AML-193 (cell line): ENCODE measurements at places on chromosomes 1 and 21.

GRCh38 chr1:14728516-14728915 is 130.0 kb downstream of the KAZN start:
- no peak for DNase-seq

- no peak for DNase-seq
These were observed 52.1 kb upstream of the ETV3 start for GRCh38 chr1:157189986-157190982.

- no peak for DNase-seq
These were observed 615.4 kb downstream of the KIF26B start for GRCh38 chr1:245770156-245770555.

DNA sequence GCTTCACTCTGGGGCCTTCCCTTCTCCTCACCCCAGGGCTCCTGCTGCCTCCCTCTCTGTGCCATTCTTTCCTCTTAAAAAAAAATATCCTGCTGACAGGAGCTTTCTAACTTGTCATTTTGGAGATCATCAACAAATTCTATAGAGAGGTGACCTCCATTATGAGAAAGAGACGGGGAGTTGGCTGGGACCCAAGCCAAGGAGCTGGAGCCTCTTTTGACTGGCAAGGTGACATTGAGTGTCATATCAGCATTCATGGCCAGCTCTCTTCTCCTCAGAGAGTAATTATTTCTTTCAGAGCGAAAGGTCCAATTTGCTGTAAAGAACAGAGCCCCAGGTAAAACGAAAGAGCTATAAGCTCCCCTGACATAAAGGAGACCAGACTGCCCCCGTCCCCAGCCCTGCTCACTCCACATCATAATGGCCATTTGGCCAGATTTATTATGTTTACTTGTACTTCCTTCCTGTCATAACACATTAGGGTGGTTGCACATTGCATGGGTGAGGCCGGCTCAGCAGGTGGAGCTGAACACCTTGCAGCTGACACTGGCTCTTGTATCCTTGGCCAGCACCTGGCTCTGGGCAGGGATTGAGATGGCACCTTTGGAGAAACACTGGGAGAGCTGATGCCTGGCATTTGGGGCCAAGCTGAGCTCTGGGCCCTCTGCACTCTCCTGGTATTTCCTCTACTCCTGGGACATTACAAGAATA is 404.0 kb upstream of the VAMP3 start:
- DNase-seq, result no peak

- no peak for DNase-seq
These were observed 5.5 kb downstream of the THBS3 start for GRCh38 chr1:155202198-155202597.

DNA sequence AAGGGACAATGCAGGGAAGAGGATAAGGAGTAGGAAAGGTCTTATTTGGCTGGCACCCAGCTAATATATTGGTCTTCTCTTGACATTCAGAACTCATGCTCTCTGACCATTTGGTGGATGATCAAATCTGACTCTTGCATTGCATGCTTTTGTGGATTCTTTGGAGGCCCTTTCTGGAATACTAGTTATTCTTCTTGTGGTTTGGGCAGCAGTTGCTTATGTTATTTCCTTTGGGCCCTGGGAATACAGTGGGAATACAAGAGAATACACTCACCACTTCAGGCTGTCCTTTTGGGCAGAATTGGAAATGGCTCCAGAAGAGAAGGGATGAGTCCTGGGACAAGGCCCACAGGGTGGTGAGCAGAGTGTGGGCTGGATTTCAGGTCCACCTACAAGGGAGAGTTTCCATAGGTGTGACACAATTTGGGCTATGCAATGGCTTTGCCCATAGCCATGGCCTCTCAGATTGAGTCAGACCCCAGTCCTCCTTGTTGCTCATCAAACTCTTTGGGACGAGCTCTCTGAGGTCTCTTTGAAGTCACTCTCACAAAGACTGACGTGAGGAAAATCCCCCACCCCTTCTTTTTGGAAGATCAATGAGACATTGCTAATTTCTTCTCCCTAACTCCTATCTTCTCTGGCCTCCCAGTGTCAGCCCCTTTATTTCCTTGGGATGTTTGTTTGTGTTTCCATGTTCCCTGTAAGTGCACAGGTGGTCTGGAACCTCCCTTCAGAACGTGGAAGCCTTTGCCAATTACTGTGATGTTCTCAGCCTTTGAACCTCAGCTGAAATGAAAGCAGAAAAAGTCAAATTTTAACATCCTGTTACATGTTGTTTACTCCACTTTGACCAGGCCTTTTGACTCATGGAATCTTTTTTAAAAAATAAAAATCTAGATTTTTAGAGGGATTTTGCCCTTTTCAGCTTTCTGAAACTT is 19.4 kb downstream of the HSD11B1 start:
- no peak for DNase-seq

DNA sequence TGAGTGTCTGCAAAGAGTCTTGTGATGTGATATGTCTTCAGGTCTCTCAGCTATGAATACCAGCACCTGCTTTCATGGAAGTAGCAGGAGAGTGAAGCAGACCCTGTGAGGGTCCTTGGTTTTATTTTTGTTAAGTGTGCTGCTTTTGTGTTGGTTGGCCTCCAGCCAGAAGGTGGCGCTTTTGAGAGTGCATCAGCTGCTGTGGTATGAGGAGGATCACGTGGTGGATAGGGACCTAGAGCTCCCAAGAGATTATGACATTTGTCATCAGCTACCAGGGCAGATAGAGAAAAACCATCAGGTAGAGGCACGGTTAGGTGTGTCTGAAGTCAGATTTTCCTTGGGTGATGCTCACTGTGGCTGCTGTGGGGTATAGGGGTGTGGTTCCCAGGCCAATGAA is 1232.1 kb downstream of the MRPL39 start:
- no peak for DNase-seq

- DNase-seq, result peak; percentile 73
These were observed 6.3 kb upstream of the KYAT3 start for GRCh38 chr1:88998716-88999115.

DNA sequence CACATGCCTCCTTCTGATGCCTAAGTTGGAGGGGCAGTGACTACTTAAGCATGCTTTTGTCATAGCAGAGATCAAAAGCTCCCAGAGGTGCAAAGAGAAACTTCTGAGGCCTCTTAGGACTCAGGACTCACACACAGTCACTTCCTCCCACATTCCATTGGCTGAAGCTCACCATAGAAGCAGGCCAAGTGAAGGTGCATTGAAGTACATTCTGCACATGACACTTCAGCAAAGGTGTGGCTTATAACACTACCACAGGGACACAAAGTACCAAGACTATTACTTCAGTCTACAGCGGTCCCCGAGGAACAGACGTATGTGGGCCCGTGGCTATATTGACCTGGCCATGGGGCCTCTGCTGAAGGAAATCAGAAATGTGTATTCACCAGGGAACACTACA is 2.5 kb upstream of the POGK start:
- no peak for DNase-seq

GRCh38 chr1:56494306-56494705 is 85.1 kb downstream of the PLPP3 start:
- no peak for DNase-seq

- peak; percentile 23 for DNase-seq
These were observed 15.4 kb downstream of the LMNA start for GRCh38 chr1:156129687-156130577.

DNA sequence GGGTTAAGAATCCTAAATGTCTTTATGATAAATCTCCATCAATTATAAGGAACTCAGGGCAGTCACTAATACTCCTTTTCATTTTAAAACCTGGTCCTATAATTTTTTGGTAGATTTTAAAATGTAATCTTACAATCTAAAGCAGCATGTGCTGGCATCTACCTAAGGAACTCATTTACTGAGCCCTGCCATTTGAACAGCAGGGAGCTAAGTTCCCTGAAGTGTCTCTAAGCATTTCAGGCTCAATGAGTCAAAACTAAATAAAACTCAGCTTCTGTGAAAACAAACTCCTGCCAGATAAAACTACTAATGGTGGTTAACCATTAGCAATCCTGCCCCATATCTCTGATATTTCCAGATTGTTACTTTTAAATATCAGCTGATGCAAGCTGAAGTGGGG is 1371.8 kb upstream of the PRMT6 start:
- DNase-seq, result no peak

GRCh38 chr1:153393926-153394325 is 3.1 kb upstream of the S100A8 start:
- DNase-seq, result no peak

DNA sequence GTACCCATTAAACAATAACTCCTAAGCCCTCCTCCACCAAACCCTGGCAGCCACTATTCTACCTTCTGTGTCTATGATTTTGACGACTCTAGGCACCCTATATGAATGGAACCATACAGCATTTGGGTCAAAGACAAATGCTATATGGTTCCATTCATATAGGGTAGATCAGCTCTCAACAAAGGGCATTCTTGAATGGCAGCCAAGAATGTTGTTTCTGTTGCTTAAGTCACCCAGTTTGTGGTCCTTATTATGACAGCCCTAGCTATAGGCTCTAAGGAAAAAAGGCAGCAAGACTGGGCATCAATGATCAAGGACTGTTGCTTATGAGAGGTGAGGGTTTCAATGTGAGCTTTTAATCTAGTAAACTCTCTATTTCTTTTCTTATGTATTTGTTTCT is 4.7 kb upstream of the SLC5A9 start:
- no peak for DNase-seq

GRCh38 chr1:87766737-87767136 is 438.1 kb downstream of the LMO4 start:
- no peak for DNase-seq

GRCh38 chr1:13763991-13764390 is 64.0 kb downstream of the PRDM2 start:
- DNase-seq, result no peak

DNA sequence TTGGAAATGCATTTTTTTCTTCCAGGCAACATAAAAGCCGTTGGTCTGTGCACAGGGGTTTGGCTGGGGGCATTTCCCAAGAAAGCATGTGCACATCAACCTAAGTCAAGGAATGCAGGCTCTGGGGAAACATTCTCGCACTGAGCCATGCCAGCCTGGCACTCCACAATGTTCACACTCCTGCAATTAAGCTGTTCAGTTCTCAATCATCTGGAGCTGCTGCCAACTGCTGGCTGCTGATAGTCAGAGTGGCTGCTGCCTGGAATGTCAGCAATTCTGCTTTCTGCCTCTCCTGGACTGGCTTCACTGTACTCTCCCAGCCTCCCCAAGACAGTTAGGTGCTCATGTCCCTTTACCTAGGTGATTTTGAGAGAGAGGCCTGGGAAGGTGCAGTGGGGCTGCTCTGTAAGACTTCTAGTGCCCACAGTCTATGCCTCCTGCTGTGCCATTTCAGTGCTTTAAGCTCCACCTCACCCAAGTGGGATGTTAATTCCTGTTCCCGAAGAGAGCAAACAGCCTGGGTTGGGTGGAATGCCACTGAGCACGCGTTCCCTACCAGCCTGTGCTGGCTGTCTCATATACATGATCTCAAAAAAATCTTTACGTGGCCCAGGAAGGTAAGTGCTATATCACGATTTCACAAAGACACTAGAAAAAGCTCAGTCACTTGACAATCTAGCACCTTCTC is 131.7 kb downstream of the BRINP2 start:
- no peak for DNase-seq

DNA sequence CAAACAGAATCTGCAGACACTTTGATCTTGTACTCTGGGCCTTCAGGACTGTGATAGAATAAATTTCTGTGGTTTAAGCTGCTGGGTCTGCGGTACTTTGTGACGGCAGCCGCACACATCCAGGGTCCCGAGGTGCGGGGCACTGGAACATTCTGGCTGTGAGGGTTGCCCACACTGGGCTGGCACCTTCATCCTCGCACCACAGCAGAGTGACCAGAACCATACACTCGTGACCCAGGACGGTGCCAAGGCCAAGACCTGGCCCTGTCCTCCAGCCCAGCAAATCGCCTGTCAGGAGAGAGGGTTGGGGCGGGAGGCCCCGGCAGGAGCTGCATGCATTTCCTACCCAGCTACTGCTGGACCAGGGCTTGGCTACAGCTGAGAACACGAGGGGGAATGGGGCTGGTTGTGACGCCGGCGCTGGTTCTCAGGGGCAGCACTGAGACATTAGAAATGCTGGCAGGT is 2.6 kb upstream of the FTCD start:
- no peak for DNase-seq

- DNase-seq, result no peak
These were observed 293.6 kb downstream of the HLX start for GRCh38 chr1:221172841-221173240.

DNA sequence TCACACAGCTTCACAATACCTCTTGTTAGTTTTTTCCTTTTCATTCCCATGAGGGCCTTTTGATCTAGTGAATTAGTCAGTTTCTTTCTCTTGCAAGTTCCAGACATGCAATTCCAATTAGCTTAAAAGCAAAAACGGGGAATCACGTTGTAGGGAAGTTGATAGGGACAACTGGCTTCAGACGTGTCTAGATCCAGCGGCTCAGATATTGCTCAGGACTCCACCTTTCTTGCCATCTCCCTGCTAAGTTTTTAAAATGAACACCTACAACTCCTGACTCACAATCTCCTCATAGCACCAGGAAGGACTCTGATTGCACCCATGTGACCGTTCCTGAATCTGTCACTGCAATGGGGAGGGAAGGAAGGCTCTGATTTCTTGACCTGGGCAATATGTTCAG is 63.8 kb upstream of the ARHGAP29 start:
- DNase-seq, result no peak

DNA sequence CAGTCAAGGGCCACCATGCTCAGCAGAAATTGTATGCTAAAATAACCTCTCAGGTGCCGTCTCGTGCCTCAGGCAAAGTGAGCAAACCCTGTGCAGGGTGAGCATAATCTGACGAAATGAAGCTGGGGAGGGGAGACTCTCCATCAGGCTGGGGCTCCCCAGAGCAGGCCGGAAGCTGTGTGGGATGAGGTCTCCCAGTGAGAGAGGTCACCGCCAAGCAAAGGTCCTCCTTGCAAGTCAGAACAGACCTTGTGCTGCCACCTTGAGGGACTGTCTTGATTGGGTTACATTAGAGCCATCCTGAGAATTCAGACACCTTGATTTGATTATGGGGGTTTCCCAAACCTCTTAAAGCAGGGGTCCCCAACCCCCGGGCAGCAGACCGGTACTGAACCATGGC is 64.2 kb downstream of the ZNF684 start:
- no peak for DNase-seq

GRCh38 chr1:115090186-115090490 is 835 bp upstream of the TSPAN2 start:
- DNase-seq, result no peak
